Diencephalon (tissue), 1 donor: ENCODE measurements at places on chromosomes 6 and 20. TPM values are rescaled to one million over a fixed set of nuclear protein-coding genes. Genes with fewer than 3 reads are reported as not detected.

The MYBL2 gene
- 1.6 TPM for total RNA-seq

The OR2H1 gene
- total RNA-seq = not detected

The MCHR2 gene
- 1.6 TPM for total RNA-seq

The ARMH2 gene
- not detected for total RNA-seq

The POU5F1 gene
- total RNA-seq = not detected

The ZBTB24 gene
- 14.5 TPM for total RNA-seq

The GFOD1 gene
- total RNA-seq = 35.5 TPM

The ANKRD66 gene
- 3.5 TPM for total RNA-seq

The PKIB gene
- total RNA-seq = 32.5 TPM

The HCK gene
- total RNA-seq = 5.1 TPM

The EDN1 gene
- 4.6 TPM for total RNA-seq

The SLC26A8 gene
- 9.0 TPM for total RNA-seq

The BEND6 gene
- total RNA-seq = 47.3 TPM

The RAE1 gene
- 34.4 TPM for total RNA-seq

The TRIM40 gene
- total RNA-seq = not detected

The JAG1 gene
- total RNA-seq = 42.0 TPM

The FOXQ1 gene
- 2.8 TPM for total RNA-seq

The TRDN gene
- total RNA-seq = 0.92 TPM

The KIF6 gene
- total RNA-seq = 6.7 TPM

The EGFL8 gene
- total RNA-seq = 7.8 TPM

The TOP1 gene
- total RNA-seq = 26.8 TPM

The TFB1M gene
- 20.8 TPM for total RNA-seq

The GPX5 gene
- not detected for total RNA-seq

The C6orf89 gene
- 38.3 TPM for total RNA-seq

The SMLR1 gene
- not detected for total RNA-seq

The GHRH gene
- 2.3 TPM for total RNA-seq
